ENCODE measurements at places on chromosomes 7 and 10. TPM values are rescaled to one million over a fixed set of nuclear protein-coding genes. Genes with fewer than 3 reads are reported as not detected.

Gene CNPY1
- polyA plus RNA-seq: not detected

Gene ANKRD61
- 0.40 TPM for polyA plus RNA-seq

Gene HOXA6
- polyA plus RNA-seq: not detected

Gene STEAP1
- not detected for polyA plus RNA-seq

Gene ELOVL3
- not detected for polyA plus RNA-seq

Gene TMEM213
- polyA plus RNA-seq: not detected

Gene CDC123
- 101 TPM for polyA plus RNA-seq

Gene EPHB6
- 27.4 TPM for polyA plus RNA-seq

Gene EEF1AKMT2
- polyA plus RNA-seq: 31.1 TPM

Gene ITGA8
- not detected for polyA plus RNA-seq

Gene DRGX
- polyA plus RNA-seq: not detected

Gene PRXL2A
- 6.0 TPM for polyA plus RNA-seq

Gene MUC12
- polyA plus RNA-seq: 0.45 TPM

Gene GSTO1
- polyA plus RNA-seq: 154 TPM

Gene FGL2
- 2.5 TPM for polyA plus RNA-seq

Gene TAS2R5
- polyA plus RNA-seq: 0.33 TPM

Gene C10orf62
- not detected for polyA plus RNA-seq

Gene HSPA12A
- polyA plus RNA-seq: 0.14 TPM

Gene TAS2R41
- polyA plus RNA-seq: not detected

Gene PALD1
- polyA plus RNA-seq: not detected

Gene PKD2L1
- polyA plus RNA-seq: not detected

Measured in CD4-positive, alpha-beta memory T cell (primary cell).